Ascending aorta (tissue), 2 donors: ENCODE measurements at places on chromosomes 6 and 20. TPM values are rescaled to one million over a fixed set of nuclear protein-coding genes. Genes with fewer than 3 reads are reported as not detected.

DNA sequence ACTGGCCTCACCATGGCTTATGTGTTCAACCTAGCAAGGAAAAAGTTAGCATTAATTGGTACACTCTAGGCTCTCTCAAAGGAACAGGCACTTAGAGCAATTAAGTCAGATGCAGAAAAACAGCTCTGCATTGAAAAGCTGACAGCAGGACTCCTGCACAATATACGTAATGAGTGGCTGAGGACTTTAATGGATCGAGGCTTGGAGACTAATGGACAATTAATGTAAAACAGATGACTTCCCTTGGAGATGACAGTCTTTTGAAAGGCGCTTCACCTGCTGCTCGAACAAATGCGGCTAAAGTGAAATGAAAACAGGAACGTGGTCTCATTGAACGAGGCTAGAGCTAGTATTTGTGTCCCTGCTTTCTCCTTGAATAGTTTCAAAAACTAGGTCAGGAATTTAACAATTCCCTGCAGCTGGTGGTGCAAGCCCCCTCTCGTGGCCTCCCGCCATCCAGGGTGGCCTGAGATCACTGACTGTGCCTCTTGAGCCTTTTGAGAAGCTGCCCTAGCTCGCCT, 137.1 kb downstream of the ELOVL4 start:
- no peaks in the 10 kb centered on the region for H3K27me3 ChIP-seq
- no peak overlapping the region for H3K27ac ChIP-seq
- no peak overlapping the region for H3K4me3 ChIP-seq
- no peaks in the 10 kb centered on the region for H3K36me3 ChIP-seq
- H3K4me1 ChIP-seq: no peaks in the 10 kb centered on the region

- H3K36me3 ChIP-seq: no peaks in the 10 kb centered on the region
- no peaks in the 10 kb centered on the region for H3K4me1 ChIP-seq
- H3K27me3 ChIP-seq: no peaks in the 10 kb centered on the region
- H3K4me3 ChIP-seq: no peak overlapping the region
Observed at GRCh38 chr6:23964865-23965264, 161.2 kb upstream of the NRSN1 start.

DNA sequence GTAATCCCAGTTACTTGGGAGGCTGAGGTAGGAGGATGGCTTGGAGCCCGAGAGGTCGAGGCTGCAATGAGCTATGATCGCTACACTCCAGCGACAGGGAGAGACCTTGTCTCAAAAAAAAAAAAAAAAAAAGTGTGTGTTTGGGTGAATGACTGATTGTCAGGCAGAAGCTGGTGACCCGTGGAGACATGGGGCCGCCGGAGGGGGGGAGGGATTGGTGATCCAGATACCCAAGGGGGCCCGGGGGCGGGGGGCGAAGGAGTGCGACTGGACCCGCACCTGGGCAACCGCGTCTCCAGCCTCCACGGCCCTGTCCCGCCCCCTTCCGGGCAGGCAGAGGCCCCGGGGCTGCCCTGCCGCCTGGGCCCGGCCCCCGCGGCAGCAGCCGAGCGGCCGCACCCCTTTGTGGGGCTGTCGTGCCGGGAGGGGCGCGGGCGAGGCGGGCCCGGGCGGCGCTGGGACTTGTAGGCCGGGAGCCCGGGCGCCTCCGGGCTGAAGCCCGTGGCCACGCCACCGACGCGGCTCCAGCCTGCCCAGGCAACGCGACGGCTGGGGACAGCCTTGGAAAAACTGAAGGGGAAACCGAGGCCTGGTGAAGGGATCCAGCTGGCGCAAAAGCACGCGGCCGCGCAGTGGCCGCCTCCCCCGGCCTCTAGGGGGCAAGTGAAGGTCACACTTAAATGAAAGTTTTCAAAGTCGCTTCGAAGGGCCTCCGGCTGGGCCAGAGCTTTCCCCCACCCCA, 2.1 kb upstream of the RBM38 start:
- peaks cover 3% of the 10 kb centered on the region for H3K4me1 ChIP-seq
- peak overlapping the region; percentile 46 for H3K4me3 ChIP-seq
- H3K27me3 ChIP-seq: no peaks in the 10 kb centered on the region
- peak overlapping the region; percentile 61 for H3K27ac ChIP-seq

GRCh38 chr6:46781478-46782378, 11.5 kb upstream of the MEP1A start:
- DNase-seq: no peak
- H3K27me3 ChIP-seq: no peaks in the 10 kb centered on the region
- H3K36me3 ChIP-seq: no peaks in the 10 kb centered on the region
- H3K27ac ChIP-seq: no peak overlapping the region
- no peaks in the 10 kb centered on the region for H3K4me1 ChIP-seq

Gene ANKRD66
- total RNA-seq: not detected

Gene CST2
- total RNA-seq: not detected

DNA sequence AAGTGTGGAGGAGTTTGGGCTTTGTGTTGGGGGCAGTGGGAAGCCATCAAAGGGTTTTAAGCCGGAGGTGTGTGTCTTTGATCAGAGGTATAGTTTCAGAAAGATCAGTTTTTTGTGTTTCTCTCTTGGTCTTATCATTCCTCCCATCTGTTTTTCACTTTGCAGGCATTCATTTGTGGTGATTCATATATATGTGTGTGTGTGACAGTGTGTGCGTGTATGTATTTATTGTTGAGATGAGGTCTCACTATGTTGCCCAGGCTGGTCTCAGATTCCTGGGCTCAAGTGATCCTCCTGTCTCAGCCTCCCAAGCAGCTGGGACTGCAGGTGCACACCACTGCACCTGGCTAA, 11.1 kb upstream of the SERINC3 start:
- H3K27ac ChIP-seq: peak overlapping the region; percentile 19
- DNase-seq: no peak
- peaks cover 10% of the 10 kb centered on the region for H3K4me1 ChIP-seq
- H3K27me3 ChIP-seq: no peaks in the 10 kb centered on the region
- peak overlapping the region; percentile 99 for H3K4me3 ChIP-seq

DNA sequence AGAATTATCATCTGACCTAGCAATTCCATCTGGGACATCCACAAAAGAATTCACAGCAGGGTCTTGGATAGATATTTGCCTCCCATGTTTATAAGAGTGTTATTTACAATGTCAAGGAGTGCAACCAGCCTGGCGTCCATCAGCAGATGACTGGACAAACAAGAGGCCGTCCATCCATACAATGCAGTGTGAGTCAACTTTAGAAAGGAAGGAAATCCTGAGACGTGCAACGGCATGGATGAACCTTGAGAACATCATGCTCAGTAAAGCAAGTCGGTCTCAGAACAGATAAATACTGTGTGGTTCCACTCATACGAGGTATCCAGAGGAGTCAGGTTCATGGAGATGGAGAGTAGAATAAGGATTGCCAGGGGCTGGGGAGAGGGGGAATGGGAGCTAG, 46.4 kb downstream of the FOXF2 start:
- DNase-seq: no peak
- H3K4me1 ChIP-seq: no peaks in the 10 kb centered on the region
- H3K36me3 ChIP-seq: no peaks in the 10 kb centered on the region
- H3K4me3 ChIP-seq: no peak overlapping the region
- no peaks in the 10 kb centered on the region for H3K27me3 ChIP-seq

DNA sequence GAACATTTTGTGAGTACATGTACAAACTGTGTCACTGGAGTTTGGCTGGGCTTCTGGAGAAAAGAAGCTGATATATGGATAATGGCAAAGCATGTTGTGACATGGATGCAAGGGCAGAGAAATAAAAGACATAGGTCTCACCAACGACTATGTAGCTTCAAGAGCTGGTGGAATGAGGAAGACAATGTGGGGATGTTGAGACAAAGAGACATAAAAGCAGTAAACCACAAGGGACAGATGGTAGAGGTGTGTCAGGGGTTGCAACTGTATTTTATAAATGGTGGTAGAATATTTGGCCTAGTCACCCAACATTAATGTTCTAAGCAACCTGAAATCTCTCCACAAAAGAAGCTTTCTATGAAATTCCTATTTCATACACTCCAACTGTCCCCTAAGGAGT, 199.0 kb downstream of the KCNQ5 start:
- H3K4me1 ChIP-seq: no peaks in the 10 kb centered on the region
- H3K27ac ChIP-seq: no peak overlapping the region
- H3K27me3 ChIP-seq: no peaks in the 10 kb centered on the region
- H3K4me3 ChIP-seq: no peak overlapping the region
- no peak for DNase-seq

- no peaks in the 10 kb centered on the region for H3K27me3 ChIP-seq
- H3K36me3 ChIP-seq: no peaks in the 10 kb centered on the region
- no peak overlapping the region for H3K4me3 ChIP-seq
- no peak for DNase-seq
- H3K27ac ChIP-seq: no peak overlapping the region
Observed at GRCh38 chr6:72864236-72864635, 242.4 kb downstream of the KCNQ5 start.

Gene SMPDL3A
- 2.7 TPM for total RNA-seq

DNA sequence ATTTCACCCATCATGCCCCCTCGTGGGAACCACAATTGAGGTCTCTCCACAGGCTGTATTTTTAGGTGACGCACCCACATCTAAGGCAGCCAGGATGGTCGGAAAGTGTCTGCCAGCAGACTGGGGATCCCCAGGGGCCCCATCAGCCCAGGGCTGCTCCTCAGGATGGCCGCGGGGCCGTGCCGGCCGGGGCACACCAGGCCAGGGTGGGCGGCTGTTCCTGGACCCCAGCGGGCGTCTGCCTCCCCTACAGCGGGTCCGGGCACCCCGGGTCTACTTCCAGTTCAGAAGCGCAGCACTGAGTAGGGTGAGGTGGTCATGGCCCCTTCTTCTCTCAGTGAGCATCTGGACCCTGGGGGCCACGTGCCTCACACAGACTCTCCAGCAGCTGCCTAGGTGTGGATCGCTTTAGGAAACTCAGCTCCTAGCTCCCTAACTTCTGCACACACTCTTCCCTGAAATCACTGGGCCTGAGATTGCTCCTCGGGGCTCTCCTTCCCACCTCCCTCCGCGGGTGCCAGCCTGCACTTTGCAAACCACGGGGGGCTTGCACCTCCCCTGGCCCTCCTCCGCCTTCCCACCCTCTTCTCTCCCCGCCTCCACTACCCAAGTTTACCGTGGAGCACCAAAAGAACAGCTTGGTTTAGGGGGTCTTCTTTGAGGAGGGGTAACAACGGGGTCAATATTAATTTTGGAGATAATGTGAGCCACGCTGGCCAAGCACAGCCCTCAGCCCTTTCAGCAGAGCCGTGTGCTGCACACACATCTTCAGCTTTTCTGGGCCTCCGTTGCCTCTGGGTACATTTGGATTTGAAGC, 14.2 kb upstream of the FOXC1 start:
- no peak overlapping the region for H3K27ac ChIP-seq
- H3K27me3 ChIP-seq: no peaks in the 10 kb centered on the region
- H3K4me3 ChIP-seq: peak overlapping the region; percentile 60
- H3K4me1 ChIP-seq: no peaks in the 10 kb centered on the region

GRCh38 chr20:23066772-23067171, 17.3 kb upstream of the THBD start:
- no peaks in the 10 kb centered on the region for H3K36me3 ChIP-seq
- no peak overlapping the region for H3K27ac ChIP-seq
- H3K27me3 ChIP-seq: no peaks in the 10 kb centered on the region
- H3K4me1 ChIP-seq: peaks cover 16% of the 10 kb centered on the region
- DNase-seq: no peak
- H3K4me3 ChIP-seq: no peak overlapping the region

DNA sequence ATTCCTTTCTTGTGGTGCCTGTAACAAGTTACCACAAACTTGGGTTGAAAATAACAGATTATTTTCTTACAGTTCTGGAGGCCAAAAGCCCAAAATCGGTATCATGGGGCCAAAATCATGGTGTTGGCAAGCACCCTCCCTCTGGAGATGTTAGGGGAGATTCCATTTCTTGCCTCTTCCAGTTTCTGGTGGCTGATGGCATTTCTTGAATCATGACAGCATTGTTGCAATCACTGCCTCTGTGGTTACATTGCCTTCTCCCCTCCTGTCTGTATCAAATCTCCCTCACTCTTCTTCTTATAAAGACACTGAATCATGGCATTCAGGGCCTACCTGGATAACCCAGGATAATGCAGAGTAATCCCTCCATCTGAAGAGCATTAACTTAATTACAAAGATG, 17.9 kb upstream of the TENT5A start:
- no peak overlapping the region for H3K27ac ChIP-seq
- DNase-seq: no peak
- H3K4me3 ChIP-seq: no peak overlapping the region
- no peaks in the 10 kb centered on the region for H3K27me3 ChIP-seq
- no peaks in the 10 kb centered on the region for H3K4me1 ChIP-seq

- H3K4me3 ChIP-seq: no peak overlapping the region
- H3K4me1 ChIP-seq: no peaks in the 10 kb centered on the region
- no peaks in the 10 kb centered on the region for H3K27me3 ChIP-seq
Observed at GRCh38 chr6:147538821-147539220, 30.3 kb downstream of the SAMD5 start.

- H3K27ac ChIP-seq: no peak overlapping the region
- no peaks in the 10 kb centered on the region for H3K4me1 ChIP-seq
- H3K27me3 ChIP-seq: no peaks in the 10 kb centered on the region
- no peak for DNase-seq
Observed at GRCh38 chr6:21489826-21490225, 103.7 kb upstream of the SOX4 start.

Gene NELFCD
- total RNA-seq: 20.8 TPM

DNA sequence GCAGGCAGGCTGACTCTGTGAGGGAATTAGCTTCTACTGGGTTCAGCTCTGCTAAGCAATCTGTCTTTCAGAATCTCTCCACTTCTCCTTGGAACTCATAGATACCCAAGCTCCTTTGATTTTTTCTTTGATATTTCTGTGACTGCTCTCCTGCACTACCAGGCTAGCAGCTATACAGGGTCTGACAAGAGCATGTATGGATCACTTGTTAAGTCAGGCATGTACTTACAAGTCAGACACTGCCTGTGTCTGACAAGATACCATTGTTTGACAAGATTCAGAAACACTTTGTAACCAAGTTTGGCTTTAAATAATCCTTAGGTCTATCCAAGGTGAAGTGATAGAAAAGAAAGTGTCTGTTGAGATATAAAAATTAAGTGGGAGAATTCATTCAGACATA, 79.5 kb downstream of the SESN1 start:
- H3K36me3 ChIP-seq: no peaks in the 10 kb centered on the region
- no peak overlapping the region for H3K27ac ChIP-seq
- no peaks in the 10 kb centered on the region for H3K27me3 ChIP-seq
- DNase-seq: no peak

DNA sequence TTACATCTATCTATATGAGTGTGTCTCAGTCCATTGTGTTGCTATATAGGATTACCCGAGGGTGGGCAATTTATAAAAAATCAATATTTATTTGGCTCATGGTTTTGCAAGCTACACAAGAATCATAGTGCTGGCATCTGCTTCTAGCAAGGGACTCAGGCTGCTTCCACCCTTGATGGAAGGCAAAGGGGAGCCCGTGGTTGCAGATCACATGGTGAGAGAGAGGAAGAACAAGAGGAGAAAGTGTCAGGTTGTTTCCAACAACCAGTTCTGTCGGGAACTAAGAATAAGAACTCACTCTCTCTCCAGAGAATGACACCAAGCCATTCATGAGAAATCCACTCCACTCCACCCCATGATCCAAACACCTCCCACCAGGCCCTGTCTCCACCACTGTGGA, 48.2 kb upstream of the TENT5A start:
- H3K27me3 ChIP-seq: no peaks in the 10 kb centered on the region
- no peak overlapping the region for H3K4me3 ChIP-seq
- H3K4me1 ChIP-seq: no peaks in the 10 kb centered on the region
- H3K27ac ChIP-seq: no peak overlapping the region
- DNase-seq: no peak
